Small intestine (tissue), 16 donors: ENCODE measurements at places on chromosomes 7 and 10. TPM values are rescaled to one million over a fixed set of nuclear protein-coding genes. Genes with fewer than 3 reads are reported as not detected.
A peak's percentile ranks its signal among the peaks of the same experiment; 100 is the strongest.

Gene MSMB
- 1.4 TPM for polyA plus RNA-seq

Gene GPR85
- 0.38 TPM for polyA plus RNA-seq

Gene AKR1C3
- polyA plus RNA-seq, result 463 TPM

Gene ZNF248
- polyA plus RNA-seq, result 3.9 TPM

- no peak for DNase-seq
These were observed 44.1 kb downstream of the VTI1A start for GRCh38 chr10:112491144-112491543.

DNA sequence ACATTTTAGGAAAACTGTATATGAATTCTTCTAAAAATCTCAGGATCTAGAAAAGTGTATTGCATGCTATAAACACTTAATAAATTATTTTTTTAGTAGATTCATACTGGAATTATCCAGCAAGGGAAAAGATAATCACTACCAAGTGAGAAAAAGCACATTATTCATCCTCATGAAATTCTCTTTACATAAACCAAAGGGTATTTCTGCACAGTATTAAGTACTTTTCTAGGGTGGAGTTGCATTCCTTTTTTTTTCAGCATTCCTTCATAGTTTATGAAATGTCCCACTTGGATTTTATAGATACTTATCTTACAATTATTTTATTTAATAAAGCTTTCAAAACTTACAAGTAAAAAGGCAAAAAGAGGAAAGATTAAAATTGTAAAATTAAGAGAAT lies 403.3 kb downstream of the HGF start:
- no peak for DNase-seq

DNA sequence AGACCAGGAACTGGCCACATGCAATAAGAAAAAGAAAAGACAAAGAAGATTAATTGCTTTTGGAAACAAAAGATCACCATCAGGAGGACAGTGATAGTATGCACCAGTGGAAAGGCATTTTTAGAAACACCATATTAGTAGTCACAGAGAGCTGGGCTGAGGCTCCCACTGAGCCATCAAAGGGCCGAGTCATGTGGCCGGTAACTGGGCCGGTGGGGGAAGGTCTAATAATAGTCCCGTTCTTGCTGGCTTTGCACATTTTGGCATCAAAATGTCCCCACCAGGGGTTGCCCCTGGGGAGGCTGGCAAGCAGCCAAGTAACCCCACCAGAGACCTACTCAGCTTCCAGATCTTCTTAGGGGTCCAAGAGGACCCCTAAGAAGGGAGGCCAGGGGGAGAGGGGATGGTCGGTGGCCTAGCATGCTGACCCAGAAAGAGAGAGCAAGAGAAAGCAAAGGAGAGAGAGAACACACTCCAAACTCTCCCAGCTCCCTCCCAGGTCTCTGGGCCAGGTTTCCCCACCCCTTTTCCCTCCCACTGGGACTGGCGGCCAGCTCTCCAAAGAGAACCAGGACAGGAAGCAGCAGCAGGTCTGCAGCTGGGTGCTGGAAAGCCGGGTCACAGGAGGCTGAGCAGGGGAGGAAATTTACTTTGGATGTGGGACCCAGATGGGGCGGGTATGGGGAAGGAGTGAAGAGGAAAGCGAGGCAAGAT lies 70.2 kb upstream of the FGFR2 start:
- peak; percentile 6 for DNase-seq

GRCh38 chr10:117421985-117422384 lies 46.7 kb upstream of the PDZD8 start:
- no peak for DNase-seq

DNA sequence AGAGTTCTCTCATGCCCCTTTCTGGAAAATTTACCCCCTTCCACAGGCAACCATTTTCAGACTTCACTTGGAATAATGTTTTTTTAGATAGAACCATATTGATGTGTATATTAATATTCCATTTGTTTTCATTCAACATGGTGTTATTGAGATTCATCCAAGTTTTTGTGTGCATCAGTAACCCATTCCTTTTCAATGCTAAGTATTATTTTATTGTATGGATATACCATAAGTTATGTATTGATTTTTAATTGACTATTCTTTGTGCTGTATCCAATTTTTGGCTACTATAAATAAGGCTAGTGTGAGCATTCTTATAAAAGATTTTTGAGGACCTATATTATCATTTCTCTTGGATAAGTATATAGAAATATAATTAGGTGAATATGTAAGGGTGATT lies 1025.7 kb downstream of the GRM8 start:
- DNase-seq, result no peak

DNA sequence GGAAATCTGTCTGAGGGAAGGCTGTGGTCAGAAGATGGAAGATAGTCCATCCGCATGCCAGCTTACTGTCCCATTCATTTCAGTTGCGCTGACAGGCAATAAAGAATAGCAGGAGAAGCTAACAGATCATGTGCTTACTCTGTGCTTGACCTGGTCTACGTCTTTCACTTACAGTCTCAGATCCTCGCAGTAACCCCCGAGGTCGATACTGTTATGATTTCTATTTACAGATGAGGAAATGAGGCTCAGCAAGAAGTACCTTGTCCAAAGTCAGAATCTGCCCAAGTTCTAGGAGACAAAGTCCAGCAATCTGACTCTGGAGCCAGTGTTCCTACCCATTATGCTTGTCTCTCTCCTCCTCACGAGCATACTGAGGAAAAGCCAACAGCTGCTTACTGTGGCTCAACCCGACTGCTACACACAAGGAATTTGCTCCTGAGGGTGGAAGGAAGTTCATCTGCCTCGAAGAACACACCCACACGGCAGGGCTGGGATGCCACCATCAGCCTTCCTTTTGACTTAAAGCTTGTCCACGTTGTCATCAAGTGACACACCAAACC lies 74.2 kb downstream of the MINPP1 start:
- DNase-seq, result peak; percentile 77

GRCh38 chr7:134599371-134599770 lies 47.3 kb upstream of the BPGM start:
- no peak for DNase-seq
